GM12878 (cell line): ENCODE measurements at places on chromosomes 6 and 20.
A peak's percentile ranks its signal among the peaks of the same experiment; 100 is the strongest.

- peak; percentile 75 for DNase-seq
- H3K27me3 ChIP-seq: no peaks in the 10 kb centered on the region
- H3K4me3 ChIP-seq: no peak overlapping the region
- no peak overlapping the region for H3K27ac ChIP-seq
- H3K36me3 ChIP-seq: no peaks in the 10 kb centered on the region
These were observed 171.2 kb upstream of the SUPT3H start for GRCh38 chr6:45548657-45549515.

- H3K4me1 ChIP-seq: no peaks in the 10 kb centered on the region
- H3K27me3 ChIP-seq: no peaks in the 10 kb centered on the region
- H3K36me3 ChIP-seq: no peaks in the 10 kb centered on the region
- no peak overlapping the region for H3K27ac ChIP-seq
- H3K4me3 ChIP-seq: no peak overlapping the region
- no peak for DNase-seq
These were observed 535.1 kb downstream of the BCKDHB start for GRCh38 chr6:80641591-80641990.

- no peaks in the 10 kb centered on the region for H3K4me1 ChIP-seq
- no peak overlapping the region for H3K27ac ChIP-seq
- DNase-seq: no peak
- H3K27me3 ChIP-seq: no peaks in the 10 kb centered on the region
These were observed 90.2 kb downstream of the THBS2 start for GRCh38 chr6:169163411-169163901.

GRCh38 chr6:52392944-52393343 lies 27.2 kb upstream of the EFHC1 start:
- DNase-seq: no peak
- H3K36me3 ChIP-seq: no peaks in the 10 kb centered on the region
- no peak overlapping the region for H3K4me3 ChIP-seq

DNA sequence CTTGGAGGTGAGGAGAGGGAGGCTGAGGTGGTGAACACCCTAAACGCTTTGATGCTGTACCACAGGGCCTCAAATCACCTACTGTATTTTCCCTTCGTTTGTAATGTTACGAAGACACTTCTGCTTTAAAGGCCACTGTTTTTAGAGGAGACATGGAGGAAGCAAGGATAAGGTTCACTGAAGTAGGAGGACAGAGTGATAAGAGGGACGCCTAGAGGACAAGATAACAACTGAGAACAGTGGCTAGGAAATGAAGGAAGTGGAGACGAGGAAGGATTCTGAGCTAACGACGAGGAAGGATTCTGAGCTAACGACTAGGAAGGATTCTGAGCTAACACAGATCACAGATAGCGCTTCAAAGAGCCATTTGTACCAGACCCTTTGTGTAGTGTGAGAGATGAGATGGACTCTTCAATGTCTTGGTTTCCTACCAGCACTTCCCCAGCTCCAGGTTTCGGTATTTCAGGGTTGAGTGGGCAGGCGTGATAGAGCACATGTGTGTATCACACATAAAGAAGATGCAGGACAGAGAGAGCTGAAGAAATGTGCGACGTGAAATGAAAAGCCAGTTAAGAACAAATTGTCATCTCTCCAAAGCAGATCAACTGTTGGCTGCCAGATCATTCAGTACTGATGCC lies 7.5 kb downstream of the SF3B5 start:
- peaks cover 9% of the 10 kb centered on the region for H3K4me1 ChIP-seq
- no peak for DNase-seq
- H3K36me3 ChIP-seq: no peaks in the 10 kb centered on the region
- no peak overlapping the region for H3K4me3 ChIP-seq
- no peak overlapping the region for H3K27ac ChIP-seq

DNA sequence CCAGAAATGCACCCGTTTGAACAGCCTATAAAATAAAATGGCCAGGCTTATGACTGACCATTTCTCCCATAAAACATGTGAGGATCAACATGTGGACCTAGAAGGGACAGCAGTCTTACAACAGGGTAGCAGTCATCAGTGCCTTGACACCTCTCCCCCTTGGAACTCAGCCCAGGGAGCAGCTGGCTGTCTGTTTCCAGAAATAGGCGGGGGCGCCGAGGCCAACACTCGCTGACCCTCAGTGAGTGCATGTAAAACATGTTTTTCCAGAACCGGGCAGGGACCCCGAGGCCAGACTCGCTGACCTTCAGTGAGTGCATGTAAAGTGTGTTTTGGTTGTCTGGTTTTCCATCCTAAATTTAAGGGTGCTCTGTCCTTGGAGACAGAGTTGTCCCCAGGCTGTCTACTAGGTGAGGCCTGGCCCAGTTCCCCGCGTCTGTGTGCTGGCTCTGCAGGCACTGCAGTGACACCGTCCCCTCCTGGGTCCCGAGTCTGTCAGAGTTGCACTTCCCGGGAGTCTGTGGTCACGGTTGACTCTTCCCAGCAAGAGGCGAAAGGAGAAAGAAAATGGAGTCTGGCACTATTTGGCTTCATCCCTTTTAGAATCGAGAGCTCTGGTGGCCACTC lies 19.8 kb upstream of the ADRM1 start:
- H3K4me1 ChIP-seq: no peaks in the 10 kb centered on the region
- peaks cover 24% of the 10 kb centered on the region for H3K36me3 ChIP-seq
- H3K27me3 ChIP-seq: no peaks in the 10 kb centered on the region
- no peak overlapping the region for H3K27ac ChIP-seq

- peaks cover 14% of the 10 kb centered on the region for H3K36me3 ChIP-seq
- no peak overlapping the region for H3K4me3 ChIP-seq
- H3K27ac ChIP-seq: no peak overlapping the region
- no peaks in the 10 kb centered on the region for H3K27me3 ChIP-seq
- H3K4me1 ChIP-seq: no peaks in the 10 kb centered on the region
These were observed 29.9 kb downstream of the COX4I2 start for GRCh38 chr20:31667315-31668285.

- no peak overlapping the region for H3K27ac ChIP-seq
- H3K4me3 ChIP-seq: no peak overlapping the region
- H3K4me1 ChIP-seq: no peaks in the 10 kb centered on the region
- H3K36me3 ChIP-seq: no peaks in the 10 kb centered on the region
These were observed 73.4 kb upstream of the NOX3 start for GRCh38 chr6:155528982-155529453.

- H3K4me1 ChIP-seq: no peaks in the 10 kb centered on the region
- no peak for DNase-seq
- H3K4me3 ChIP-seq: no peak overlapping the region
- H3K36me3 ChIP-seq: no peaks in the 10 kb centered on the region
- H3K27ac ChIP-seq: no peak overlapping the region
These were observed 98.6 kb downstream of the BTBD3 start for GRCh38 chr20:12016291-12016690.

GRCh38 chr6:110415086-110415916 lies at the start of gene DDO:
Gene DDO (minus strand): TSS chr6:110415575. CDS start chr6:110413462, 2,113 bp downstream.
- no peak within 1 kb of the TSS for H3K4me3 ChIP-seq
- H3K36me3 ChIP-seq: no peaks in the 10 kb centered on the region
- H3K27me3 ChIP-seq: no peaks in the 10 kb centered on the region; the same call in 1 of the 2 replicates
- no peak for DNase-seq

DNA sequence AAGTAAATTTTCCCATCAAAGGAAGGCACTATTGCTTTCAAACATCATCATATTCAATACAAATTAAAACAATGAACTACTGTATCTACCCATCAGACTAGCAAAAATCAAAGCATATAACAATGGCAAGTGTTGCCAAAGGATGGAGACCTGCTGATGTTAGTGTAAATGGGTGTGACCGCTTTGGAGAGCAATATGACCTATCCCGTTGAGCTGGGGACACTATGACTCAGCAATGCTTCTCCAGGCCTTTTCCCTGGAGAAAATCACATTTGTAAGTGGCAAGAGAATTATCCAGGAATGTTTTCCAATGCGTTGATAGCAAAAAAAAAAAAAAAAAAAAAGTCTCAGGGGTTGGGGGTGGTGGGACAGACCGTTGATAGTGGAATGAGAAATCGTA lies 46.1 kb downstream of the PHACTR3 start:
- no peak for DNase-seq
- H3K36me3 ChIP-seq: no peaks in the 10 kb centered on the region
- no peaks in the 10 kb centered on the region for H3K4me1 ChIP-seq
- H3K4me3 ChIP-seq: no peak overlapping the region

DNA sequence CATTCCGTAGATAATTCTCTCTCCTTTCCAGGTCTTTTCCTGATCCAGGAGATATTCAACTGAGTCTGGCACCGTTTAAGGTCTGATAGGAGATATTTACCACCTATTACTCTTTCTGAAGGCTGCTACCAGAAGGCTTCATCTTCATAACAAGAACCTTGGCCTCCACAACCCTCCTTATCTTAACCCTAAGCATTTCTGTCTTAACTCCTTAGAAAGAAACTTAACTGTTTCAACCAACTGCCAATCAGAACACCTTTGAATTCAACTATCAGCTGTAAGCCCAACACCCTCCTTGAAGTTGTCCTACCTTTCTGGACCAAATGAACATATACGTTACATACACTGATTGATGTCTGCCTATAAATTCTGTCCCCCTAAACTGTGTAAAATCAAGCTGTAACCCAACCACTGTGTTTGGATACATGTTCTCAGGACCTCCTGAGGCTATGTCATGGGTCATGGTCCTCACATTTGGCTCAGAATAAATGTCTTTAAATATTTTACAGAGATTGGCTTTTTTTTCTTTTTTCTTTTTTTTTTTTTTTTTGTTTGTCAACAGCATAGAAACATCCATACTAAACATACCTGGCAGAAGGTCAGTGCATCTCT lies 6.6 kb upstream of the TNFAIP3 start:
- H3K4me1 ChIP-seq: no peaks in the 10 kb centered on the region
- H3K27ac ChIP-seq: no peak overlapping the region
- no peak overlapping the region for H3K4me3 ChIP-seq
- H3K36me3 ChIP-seq: no peaks in the 10 kb centered on the region
- H3K27me3 ChIP-seq: no peaks in the 10 kb centered on the region
- DNase-seq: no peak

GRCh38 chr6:153624528-153624927 lies 414.5 kb upstream of the OPRM1 start:
- H3K36me3 ChIP-seq: no peaks in the 10 kb centered on the region
- DNase-seq: no peak
- no peaks in the 10 kb centered on the region for H3K4me1 ChIP-seq
- no peaks in the 10 kb centered on the region for H3K27me3 ChIP-seq
- H3K4me3 ChIP-seq: no peak overlapping the region
- no peak overlapping the region for H3K27ac ChIP-seq

- no peak for DNase-seq
- H3K36me3 ChIP-seq: no peaks in the 10 kb centered on the region; the same call in none of the 2 replicates
- H3K27ac ChIP-seq: peak overlapping the region; percentile 17; the same call in 1 of the 2 replicates
These were observed 7.2 kb downstream of the TPX2 start for GRCh38 chr20:31746068-31746878.

- H3K4me1 ChIP-seq: peaks cover 7% of the 10 kb centered on the region
- H3K36me3 ChIP-seq: no peaks in the 10 kb centered on the region
- no peak overlapping the region for H3K27ac ChIP-seq
- H3K4me3 ChIP-seq: no peak overlapping the region
These were observed 95.3 kb upstream of the ARMC2 start for GRCh38 chr6:108752733-108753590.

DNA sequence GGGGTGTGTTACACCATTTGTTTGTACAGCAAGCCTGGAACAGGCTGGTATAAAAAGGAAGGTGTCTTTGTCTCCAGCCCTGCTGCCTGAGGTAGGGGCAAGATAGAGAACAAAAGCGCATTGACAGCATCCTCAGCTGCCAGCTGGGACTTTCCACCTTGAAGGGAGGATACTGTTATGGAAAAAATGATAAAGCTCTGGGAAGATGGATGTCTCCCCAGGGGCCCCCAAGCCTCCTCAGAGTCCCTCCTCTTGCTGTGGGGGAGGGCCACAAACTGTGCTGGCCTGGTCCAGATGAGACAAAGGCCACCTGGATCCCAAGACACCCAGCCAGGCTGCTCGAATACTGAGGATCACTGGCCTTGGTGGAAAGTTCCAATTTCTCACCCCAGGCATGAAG lies 13.0 kb downstream of the REM1 start:
- H3K4me1 ChIP-seq: no peaks in the 10 kb centered on the region
- H3K36me3 ChIP-seq: no peaks in the 10 kb centered on the region
- no peak overlapping the region for H3K27ac ChIP-seq

GRCh38 chr20:20386192-20386591 lies 18.3 kb downstream of the INSM1 start:
- no peaks in the 10 kb centered on the region for H3K36me3 ChIP-seq
- no peak for DNase-seq
- no peaks in the 10 kb centered on the region for H3K4me1 ChIP-seq
- no peak overlapping the region for H3K4me3 ChIP-seq
- H3K27me3 ChIP-seq: no peaks in the 10 kb centered on the region

GRCh38 chr6:50762798-50763197 lies 49.5 kb downstream of the TFAP2D start:
- H3K4me1 ChIP-seq: no peaks in the 10 kb centered on the region
- H3K27me3 ChIP-seq: no peaks in the 10 kb centered on the region
- no peak overlapping the region for H3K4me3 ChIP-seq
- H3K36me3 ChIP-seq: no peaks in the 10 kb centered on the region
- no peak overlapping the region for H3K27ac ChIP-seq

GRCh38 chr20:45452772-45453691 lies 16.5 kb upstream of the WFDC2 start:
- H3K27me3 ChIP-seq: no peaks in the 10 kb centered on the region; the same call in 1 of the 2 replicates
- DNase-seq: no peak
- H3K4me1 ChIP-seq: no peaks in the 10 kb centered on the region
- H3K27ac ChIP-seq: no peak overlapping the region
- H3K4me3 ChIP-seq: no peak overlapping the region
